Stimulated activated CD4-positive, alpha-beta T cell treated with anti-CD3 and anti-CD28 coated beads, Interleukin-15, amount 100 ng/mL, for 1 hour (primary cell): ENCODE measurements at places on chromosomes 6 and 20.

GRCh38 chr6:149939909-149940671 lies 1.7 kb upstream of the ULBP2 start:
- DNase-seq: no peak

GRCh38 chr6:3650959-3651697 lies 100.4 kb downstream of the PXDC1 start:
- DNase-seq: no peak

DNA sequence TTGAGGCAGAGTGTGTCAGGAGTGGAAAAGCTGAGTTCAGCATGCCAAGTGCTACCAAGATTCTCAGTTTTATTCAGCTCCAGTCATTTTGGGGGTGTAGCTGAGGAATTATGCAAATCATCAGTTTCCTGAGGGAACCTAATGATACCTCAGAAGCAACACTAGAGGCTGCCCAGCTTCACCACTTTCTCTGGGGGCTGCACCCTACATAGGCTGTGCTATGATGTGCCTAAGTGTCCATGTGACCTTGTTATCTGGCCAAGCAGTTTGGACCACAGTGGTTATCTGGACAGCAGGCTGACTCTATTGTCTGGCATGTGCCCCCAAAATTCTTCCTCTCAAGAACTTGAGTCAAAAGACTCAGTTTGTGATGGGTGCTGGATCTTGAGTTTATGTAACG lies 374.6 kb upstream of the SYNCRIP start:
- DNase-seq: no peak

- DNase-seq: no peak
These were observed 72.4 kb downstream of the MAP3K7 start for GRCh38 chr6:90514496-90514895.

GRCh38 chr6:110486756-110487155 lies 10.3 kb upstream of the SLC22A16 start:
- DNase-seq: no peak

GRCh38 chr6:103720393-103720792 lies 1139.3 kb downstream of the HACE1 start:
- no peak for DNase-seq

- DNase-seq: no peak
These were observed 51.5 kb upstream of the DDR1 start for GRCh38 chr6:30832864-30833263.

DNA sequence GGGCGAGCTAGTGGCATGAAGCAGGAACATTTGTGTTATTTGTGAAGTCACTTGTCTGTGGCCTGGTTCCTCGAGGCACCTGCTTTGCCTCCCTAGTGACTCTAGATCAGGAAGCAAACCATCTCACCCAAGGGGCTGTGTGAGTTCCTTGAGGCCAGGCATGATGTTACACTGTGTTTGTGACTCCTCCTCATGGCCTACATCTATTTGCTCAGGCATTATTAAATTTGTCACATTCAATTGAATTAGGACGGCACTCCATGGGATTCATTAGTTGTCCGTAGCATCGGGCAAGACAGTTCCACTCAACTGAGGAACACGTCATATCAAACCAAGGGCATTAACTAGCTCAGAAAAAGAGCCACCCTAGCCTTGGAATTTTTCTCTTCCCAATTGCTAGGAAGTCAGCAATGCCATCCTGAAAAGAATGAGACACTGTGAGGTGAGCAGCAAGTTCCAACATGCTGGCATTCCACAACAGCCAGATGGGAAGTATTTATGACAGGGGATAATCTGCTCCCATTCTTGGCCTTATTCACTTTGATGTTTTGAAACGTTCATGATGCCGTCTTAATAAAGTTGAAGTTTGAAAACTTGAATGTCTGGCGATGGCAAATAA lies 17.2 kb downstream of the TMEM200A start:
- DNase-seq: no peak

DNA sequence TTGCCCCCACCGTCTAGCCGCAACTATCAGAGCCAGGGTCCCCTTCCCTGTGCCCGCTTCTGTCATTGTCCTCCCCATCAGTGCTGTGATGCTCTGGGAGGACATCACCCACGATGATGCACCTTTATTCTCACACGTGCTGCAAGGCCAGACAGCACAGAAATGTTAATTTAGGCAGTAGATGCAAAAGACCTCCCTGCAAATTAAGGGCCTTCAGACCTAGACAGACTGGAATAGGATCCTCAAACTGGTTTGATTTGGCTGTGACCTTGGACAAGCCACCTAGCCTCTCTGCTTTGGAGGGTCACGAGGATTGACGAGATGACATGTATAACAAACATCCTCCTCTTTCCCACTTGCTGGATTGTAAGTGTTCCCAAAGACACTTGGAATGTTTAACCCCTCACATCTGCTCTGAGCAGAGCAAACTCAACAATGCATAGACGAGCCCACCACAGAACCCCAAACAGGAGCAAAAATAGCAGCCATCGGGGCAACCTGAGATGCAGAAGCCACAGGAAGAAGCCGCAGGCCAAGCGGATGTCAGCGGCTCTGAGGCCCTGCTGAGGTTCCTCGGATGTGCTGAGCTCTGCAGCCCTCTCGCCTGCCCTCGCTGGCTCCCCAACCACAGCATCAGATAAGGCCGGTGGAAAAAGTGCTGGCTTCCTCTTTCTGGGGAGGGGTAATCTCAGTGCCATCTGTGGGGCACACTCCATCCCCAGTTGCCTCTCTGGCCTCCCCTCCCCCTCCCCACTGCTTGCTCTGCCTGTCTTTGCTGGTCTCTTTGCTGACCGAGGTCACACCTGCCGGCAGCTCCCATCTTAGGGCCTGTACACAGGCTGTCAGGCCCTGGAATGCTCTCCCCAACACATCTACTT lies 35.3 kb downstream of the TOX2 start:
- DNase-seq: peak; percentile 22

DNA sequence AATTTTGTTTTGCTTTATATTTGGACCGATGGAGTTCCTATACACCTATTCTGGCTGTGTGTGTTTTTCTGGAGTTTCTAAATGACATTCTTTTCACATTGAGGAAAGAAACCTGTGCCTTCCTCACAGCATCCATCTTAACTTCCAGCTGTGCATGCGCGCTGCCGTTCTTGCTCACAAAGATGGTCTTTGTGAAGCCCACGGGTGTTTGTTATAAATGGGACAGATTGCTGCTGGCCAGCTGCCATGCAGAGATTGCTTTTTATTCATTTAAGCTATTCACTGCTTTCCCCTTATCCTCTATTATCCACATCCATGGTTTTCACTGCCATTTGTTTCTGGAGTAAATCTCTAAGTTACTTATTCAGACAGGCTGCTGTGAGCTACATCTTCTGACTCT lies 54.2 kb downstream of the SYNDIG1 start:
- no peak for DNase-seq

GRCh38 chr6:111231090-111231459 lies 143.8 kb downstream of the SLC16A10 start:
- DNase-seq: no peak

DNA sequence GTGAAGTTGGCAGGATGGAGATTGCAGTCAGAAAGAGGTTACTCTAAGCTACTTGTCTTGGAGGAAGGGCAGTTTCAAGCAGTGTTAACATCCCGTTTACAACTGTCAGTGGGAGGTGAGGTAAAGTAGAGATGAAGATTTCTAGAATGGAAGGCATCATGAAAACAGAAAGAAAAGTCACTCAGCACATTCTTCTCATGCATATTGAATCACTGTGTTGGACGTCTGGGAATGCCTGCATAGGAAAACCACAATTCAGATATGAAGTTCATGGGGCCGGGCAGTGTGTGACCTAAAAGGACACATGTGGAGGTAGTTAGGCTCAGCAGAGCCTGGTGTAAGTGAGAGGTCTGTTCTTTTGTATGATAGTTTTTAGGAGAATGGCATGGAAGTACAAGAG lies 73.5 kb upstream of the LAMP5 start:
- DNase-seq: no peak

GRCh38 chr6:100599088-100599770 lies 134.5 kb upstream of the SIM1 start:
- DNase-seq: no peak

- DNase-seq: no peak
These were observed 17.4 kb downstream of the PIGT start for GRCh38 chr20:45433316-45433715.

DNA sequence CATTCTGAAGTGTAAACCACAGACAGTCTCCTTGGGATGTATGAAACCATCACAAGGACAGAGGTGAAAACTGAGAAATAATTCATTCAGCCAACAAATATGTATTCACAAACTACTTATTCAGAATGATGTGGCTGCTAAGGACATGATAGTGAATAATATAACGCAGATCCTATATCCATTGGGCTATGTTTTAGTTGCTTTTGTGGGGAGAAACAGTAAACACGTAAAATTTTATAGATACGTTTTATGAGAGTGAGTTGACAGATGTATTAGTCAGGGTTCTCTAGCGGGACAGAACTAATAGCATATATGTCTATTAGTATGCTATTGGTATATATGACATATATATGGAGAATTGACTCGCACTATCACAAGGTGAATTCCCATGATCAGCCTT lies 402.5 kb downstream of the RFPL4B start:
- DNase-seq: no peak

- DNase-seq: no peak
These were observed 217.9 kb downstream of the TBX18 start for GRCh38 chr6:84546427-84546914.

GRCh38 chr6:155472886-155473285 lies 17.2 kb upstream of the NOX3 start:
- no peak for DNase-seq

DNA sequence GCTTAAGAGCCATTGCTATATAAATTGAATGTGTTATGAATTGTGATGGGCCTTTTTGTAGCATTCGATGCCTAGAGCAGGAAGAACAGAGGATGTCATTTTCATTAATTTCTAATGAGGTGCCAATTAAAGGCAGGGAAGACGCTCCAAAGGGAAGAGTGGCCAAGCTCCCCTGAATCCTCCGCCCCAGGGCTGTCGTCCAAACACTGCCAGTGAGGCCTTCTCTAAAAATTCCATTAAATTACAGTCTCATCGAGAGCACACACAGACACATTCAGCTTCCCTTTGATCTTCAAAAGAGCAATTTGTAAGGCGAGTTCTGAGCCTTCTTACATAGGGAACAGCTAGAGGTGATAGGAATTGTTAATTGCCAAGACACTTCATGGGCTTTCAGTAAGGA lies 300.0 kb downstream of the ZFAND3 start:
- DNase-seq: no peak

DNA sequence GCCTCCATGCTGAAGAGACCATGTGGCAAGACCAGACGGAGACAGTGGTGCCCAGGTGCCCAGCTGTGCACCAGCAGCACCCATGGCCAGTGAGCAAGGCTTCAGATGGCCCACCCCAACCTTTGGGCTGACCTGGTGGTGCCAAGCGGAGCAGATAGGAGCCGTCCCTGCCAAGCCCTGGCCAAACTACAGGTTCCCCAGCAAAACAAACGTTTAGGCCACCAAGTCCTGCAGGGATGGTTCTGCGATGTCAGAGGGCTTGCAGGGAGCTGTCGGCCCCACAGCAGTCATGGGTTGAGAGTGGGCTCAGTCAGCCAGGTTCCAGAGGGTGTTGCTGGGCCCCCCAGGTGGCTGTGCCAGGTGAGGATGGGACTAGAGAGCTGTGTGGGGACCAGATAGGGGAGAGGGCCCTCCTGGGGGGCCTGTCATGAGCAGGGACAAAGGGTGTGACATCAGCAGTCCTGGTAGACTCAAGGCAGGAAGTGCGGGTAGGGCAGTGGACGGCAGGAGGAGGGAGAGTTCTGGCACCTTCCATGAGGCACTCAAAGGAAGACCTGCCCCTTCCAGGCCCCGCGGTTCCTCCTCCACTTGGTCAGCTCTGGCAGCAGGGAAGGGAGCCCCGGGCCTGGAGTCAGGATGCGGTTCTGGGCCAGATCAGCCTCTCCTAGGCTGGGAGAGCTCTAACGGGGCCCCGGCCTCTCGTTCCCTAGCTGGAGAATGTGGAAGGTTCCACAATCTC lies 342.4 kb downstream of the ZFAND3 start:
- no peak for DNase-seq

GRCh38 chr6:53984163-53984562 lies 127.1 kb upstream of the MLIP start:
- no peak for DNase-seq

- no peak for DNase-seq
These were observed 404.1 kb upstream of the ID4 start for GRCh38 chr6:19432966-19433498.

GRCh38 chr6:157497579-157497978 lies 116.6 kb downstream of the ZDHHC14 start:
- no peak for DNase-seq

DNA sequence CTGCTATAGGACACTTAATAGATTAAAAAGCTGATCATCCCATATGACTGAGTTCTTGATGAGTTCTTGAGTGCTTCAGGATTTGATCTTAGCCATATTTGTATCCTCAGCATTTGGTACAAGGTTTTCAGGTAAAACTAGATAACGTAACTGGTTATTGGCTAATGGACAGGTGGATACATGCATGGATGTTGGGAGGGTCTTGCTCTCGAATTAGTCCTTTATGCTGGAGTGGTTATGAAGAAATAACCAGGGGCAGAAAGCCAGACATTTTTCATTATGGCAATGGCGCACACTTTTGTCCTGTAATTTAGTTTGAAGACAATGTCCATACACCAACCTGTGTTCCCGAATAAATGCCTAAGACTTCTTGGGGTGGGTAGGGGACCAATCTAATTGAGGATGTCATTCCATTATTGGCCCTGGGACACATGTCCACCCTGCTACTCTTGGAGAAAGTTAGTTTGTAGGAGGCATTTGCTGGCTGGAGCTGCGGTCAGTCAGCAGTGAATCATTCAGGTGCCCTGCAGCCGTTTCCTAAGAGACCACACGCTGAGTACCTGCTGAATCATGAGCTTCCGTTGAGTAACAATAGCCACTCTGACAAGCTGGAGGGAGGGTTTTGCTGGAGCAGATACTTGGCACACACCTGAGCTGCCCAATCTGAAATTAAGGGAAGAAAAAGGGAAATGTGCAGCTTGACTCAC lies 194.4 kb downstream of the FOXA2 start:
- DNase-seq: no peak

GRCh38 chr20:63877755-63878470 lies 12.8 kb downstream of the TPD52L2 start:
- no peak for DNase-seq

GRCh38 chr20:40679184-40679583 lies 9.9 kb downstream of the MAFB start:
- no peak for DNase-seq

DNA sequence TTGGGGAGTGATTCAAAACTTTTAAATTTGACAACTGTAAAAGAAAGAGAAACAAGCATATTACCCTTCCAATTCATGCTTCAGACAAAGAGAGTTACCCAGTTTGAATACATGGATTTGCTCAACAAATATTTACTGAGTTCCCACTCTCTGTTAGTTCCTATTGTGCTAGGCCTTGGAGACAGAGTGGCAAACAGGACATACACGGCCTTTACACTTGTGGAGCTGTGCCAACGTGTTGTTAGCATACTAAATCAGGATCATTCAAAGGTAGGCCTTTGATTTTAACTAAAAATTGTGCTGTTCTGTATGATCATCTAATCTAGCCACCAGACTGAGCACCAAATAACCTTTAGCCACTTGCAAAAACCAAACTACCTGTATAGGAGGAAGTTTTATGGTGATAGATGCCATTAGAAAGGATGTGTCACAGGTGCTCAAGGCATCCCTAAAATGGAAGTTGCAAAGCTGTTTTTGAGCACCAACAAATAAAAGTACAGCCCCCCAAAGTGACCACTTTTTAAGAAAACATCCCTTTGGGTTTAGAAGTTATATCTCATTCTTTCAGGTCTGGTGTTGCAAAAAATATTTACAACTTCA lies 84.5 kb downstream of the CHD6 start:
- no peak for DNase-seq
